HCEC 1CT (cell line): ENCODE measurements at places on chromosomes 16 and 17.
A peak's percentile ranks its signal among the peaks of the same experiment; 100 is the strongest.

GRCh38 chr17:73194514-73195222 is 1.8 kb downstream of the COG1 start:
- DNase-seq, result peak; percentile 71

- no peak for DNase-seq
Measured at GRCh38 chr17:79789943-79790804, 6.7 kb downstream of the CBX8 start.

- DNase-seq, result no peak
Measured at GRCh38 chr16:85231959-85232358, 119.7 kb upstream of the CIBAR2 start.

- DNase-seq, result no peak
Measured at GRCh38 chr17:42338427-42338985, 49.7 kb downstream of the STAT3 start.

GRCh38 chr16:82899731-82900450 is 273.1 kb downstream of the CDH13 start:
- no peak for DNase-seq

- DNase-seq, result no peak
Measured at GRCh38 chr16:23959752-23960072, 123.9 kb downstream of the PRKCB start.

GRCh38 chr17:31754239-31754945 is 104.7 kb downstream of the COPRS start:
- peak; percentile 98 for DNase-seq

- DNase-seq, result no peak
Measured at GRCh38 chr16:35391328-35391727, 1931.9 kb downstream of the TP53TG3F start.

GRCh38 chr16:55000595-55000994 is 69.9 kb downstream of the IRX5 start:
- no peak for DNase-seq

DNA sequence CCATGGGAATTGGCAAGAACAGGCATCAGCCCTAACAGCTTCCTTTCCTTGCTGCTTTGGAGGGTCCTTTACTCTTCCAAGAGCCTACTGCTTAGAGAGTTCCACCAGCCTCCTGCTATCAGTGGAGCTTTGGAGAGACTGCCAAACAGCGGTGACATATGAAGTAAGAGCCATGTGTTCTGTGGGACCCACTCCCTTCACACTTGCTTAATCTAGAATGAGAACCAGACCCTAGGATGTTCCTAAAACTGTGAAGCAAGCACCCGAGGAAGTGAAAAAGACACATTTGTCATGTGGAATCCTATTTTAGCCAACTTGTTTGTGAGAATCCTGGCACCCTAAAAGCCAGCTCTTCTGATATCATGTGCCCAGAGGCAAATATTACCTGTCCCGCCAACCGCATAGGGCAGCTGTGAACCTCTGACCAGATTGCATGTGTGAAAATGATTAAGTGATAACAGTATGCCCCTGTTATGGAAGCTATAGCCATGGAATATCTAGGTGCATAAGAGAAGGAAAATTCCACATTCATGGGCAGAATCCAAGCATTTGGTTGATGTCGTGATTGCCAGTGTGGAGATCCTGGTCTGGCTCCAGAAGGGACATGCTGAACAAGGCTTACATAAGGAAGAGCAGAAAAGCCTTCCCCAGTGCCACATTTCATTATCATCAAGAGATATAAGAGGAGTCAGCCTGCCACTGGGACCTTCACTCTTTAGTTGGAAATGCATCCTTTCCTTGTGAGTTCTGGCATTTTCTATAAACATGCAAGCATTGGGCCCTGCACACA is 18.7 kb downstream of the RCVRN start:
- no peak for DNase-seq

GRCh38 chr17:18139949-18140348 is 31.4 kb downstream of the MYO15A start:
- DNase-seq, result peak; percentile 32

- DNase-seq, result no peak
Measured at GRCh38 chr17:6793748-6794493, 17.9 kb downstream of the FBXO39 start.

GRCh38 chr17:42508426-42509165 is 27.4 kb upstream of the NAGLU start:
- DNase-seq, result no peak

- DNase-seq, result peak; percentile 75
Measured at GRCh38 chr16:48499923-48500381, 110.0 kb downstream of the N4BP1 start.

GRCh38 chr17:76700617-76701470 is 9.9 kb downstream of the MXRA7 start:
- peak; percentile 77 for DNase-seq

DNA sequence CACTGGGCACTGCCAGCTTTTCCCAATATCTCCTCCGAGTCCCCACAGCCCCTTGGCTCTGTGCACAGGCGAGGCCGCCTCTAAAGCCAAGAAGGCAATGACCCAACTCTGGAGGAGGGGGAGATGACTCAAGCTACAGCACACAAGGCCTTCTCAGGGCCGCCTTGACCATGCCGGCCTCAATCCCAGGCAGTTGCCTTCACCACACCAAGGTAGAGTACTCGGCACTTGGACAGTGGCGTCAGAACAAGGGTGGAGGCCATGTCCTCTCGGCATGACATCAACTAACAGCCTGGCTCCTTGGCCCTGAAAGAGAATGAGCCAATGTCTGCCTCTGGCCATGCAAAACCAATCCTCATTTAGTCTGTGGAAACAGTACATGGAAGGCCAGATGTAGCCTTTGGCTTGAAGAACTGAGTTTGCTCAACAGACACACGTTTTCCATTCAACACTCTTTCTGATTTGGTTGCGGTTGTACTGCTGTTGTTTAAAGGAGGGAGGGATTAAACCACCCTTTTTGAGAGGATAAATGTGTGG is 139.6 kb downstream of the XYLT1 start:
- no peak for DNase-seq

GRCh38 chr17:77437017-77437416 is 296.2 kb downstream of the SEC14L1 start:
- DNase-seq, result no peak

- DNase-seq, result no peak
Measured at GRCh38 chr16:27819881-27820610, 243.5 kb downstream of the GSG1L start.

- DNase-seq, result no peak
Measured at GRCh38 chr16:88673716-88674379, 11.0 kb upstream of the MVD start.

GRCh38 chr16:8727857-8728618 is 53.6 kb downstream of the ABAT start:
- DNase-seq, result no peak

DNA sequence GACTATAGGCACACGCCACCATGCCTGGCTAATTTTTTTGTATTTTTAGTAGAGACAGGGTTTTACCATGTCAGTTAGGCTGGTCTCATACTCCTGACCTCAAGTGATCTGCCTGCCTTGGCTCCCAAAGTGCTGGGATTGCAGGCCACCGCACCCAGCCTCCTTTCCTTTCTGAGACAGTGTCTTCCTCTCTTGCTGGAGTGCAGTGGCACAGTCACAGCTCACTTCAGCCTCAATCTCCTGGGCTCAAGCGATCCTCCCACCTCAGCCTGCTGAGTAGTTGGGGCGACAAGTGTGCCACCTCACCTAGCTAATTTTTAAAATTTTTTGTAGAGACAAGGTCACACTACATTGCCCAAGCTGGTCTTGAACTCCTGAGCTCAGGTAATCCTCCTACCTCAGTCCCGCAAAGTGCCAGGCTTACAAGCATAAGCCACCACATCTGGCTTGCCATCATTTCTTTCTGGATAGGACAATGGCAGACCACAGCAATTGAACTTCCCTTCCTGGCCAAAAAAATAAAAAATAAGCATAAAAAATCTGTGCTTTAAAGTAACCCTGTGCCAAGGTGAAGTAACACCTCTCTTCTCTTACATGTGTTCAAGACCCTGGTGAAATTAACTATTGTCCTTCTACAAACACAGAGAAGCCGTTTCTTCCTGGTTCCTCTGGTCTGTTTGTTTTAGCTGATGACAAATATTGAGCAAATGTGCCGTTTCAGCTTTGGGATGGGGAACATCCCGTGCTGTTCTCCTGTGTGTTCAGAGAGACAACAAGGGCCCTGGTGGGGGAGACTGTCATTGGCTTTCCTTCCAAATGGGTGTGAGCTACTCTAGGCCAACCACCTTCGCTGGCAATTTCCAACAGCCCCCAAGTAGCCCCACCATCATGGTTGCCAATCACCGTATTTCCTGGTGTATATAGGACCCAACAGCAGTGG is 60.2 kb downstream of the EMP2 start:
- no peak for DNase-seq

DNA sequence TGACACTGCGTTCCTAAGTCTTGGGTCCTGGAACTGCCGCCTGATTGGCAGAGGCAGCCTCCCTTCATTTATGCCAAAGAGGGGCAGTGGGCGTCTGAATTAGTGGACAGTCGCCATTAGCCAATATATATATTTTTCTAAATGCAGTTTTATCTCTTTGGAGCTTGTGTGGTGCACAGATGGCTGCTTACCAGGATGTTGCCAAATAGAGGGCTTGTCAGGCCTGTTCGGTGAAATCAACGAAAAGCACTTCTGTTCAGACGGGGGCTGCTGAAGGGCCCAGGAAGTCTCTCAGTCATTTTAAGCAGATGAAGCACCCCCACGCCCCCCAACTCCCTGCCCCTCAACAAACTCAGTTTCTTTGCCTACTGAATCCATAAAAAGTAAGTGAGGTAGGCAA is 66.0 kb downstream of the RAP1GAP2 start:
- no peak for DNase-seq

- peak; percentile 67 for DNase-seq
Measured at GRCh38 chr16:51409001-51409675, 258.1 kb upstream of the SALL1 start.

- no peak for DNase-seq
Measured at GRCh38 chr17:39231591-39232551, 6.1 kb upstream of the STAC2 start.

GRCh38 chr17:42548993-42549755 is 3.5 kb upstream of the HSD17B1 start:
- no peak for DNase-seq

GRCh38 chr17:50063561-50064252 is 7.8 kb downstream of the ITGA3 start:
- DNase-seq, result peak; percentile 49

GRCh38 chr17:5249615-5250014 is 15.0 kb upstream of the SCIMP start:
- DNase-seq, result peak; percentile 71

- no peak for DNase-seq
Measured at GRCh38 chr17:48527547-48527932, 3.3 kb downstream of the HOXB1 start.

GRCh38 chr17:14135906-14136590 is 66.7 kb downstream of the COX10 start:
- DNase-seq, result peak; percentile 21

DNA sequence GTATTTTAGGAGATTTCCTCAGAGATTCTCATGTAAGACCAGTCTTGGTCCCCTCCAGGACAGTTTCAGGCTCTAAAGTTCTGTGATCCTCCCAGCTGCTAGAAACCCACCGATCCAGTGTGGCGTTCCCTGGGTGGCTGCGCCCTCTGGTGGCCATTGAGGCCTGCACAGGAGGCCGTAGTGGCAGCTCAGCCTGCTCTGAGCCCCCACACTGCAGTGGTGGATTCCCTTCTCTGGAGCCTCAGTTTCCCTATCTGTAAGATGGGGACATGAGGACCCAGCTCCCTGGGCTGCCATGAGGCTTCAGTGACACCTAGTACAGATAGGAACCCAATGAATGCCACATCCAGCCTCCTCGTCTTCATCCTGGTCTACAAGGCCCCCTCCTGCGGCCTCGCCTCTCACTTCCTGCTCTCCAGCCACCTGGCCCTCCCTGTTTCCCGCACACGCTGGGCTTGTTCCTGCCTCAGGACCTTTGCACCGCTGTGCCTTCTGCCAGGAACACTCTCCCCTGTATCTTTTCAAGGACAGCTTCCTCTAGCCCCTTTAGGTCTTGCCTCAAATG is 16.5 kb downstream of the CCDC102A start:
- DNase-seq, result peak; percentile 44

DNA sequence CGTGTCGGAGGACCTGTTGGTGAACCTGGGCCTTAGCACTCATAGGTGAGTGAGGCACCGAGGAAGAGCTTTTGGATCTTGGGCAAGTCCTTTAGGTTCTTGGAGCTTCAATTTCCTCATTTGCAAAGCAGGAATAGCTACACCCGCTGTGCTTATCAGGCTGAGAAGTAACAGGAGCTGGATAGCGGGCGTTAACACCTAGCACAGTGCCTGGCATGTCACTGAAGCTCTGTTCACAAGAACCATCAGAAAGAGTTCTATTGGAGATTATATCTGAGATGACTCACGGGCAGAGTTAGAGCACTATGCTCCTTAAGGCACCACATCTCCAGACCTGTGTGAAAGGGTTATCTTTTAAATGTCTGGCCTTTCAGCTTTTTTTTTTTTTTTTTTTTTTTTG is 12.8 kb downstream of the MEOX1 start:
- no peak for DNase-seq

DNA sequence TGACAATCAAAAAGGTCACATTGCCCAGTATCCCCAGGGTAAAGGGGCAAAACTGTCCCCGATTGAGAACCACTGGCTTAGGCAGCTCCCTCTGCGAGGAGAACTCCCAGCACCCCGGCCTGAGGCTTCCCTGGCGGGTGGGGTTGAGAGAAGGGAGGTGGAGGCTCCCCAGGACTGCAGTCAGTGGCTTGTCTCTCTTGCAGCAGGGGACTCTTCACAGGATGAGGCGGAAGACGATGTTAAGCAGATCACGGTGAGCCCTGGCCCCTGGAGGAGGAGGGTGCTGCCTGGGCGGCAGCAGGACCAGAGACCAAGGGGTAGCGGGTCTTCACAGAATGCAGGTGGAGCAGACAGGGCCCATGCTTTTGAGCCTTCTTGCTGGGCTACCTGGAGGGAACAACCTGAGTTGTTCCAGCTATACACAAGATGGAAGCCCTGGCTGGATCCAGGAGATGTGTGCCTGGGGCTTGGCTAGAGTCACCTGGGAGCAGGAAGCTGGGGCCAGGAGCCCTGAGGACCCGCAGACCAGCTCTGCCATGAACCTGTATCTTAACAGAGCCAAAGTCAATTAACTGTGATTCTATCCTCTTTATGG is 16.8 kb downstream of the POLR3E start:
- no peak for DNase-seq

GRCh38 chr17:46795379-46795952 is 23.0 kb downstream of the WNT3 start:
- DNase-seq, result no peak

DNA sequence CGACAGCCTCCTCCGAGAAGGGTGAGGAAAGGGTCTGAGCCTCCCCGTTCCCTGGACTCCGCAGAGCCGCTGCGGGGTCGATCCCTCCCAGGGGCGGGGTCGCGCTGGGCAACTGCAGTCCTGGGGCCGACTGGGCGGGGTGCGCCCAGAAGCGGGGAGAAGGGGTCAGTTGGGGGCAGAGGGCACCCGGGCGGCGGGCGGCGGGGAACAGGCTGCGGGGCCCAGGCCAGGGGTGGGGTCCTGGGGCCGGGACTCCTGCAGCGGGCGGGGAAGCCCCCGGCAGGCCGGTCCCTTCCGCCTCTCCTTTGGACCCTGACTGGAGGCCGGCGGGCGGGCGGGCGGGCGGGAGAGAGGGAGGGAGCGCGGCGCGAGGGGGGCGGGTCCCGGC is 352 bp downstream of the GGNBP2 start:
- no peak for DNase-seq
